Muscle of leg (tissue), 16 donors: ENCODE measurements at places on chromosomes 6 and 20. TPM values are rescaled to one million over a fixed set of nuclear protein-coding genes. Genes with fewer than 3 reads are reported as not detected.
A peak's percentile ranks its signal among the peaks of the same experiment; 100 is the strongest.

Gene DNAH8
- total RNA-seq: 2.2 TPM

Gene SRMS
- total RNA-seq: not detected

- no peak for DNase-seq
Observed at GRCh38 chr6:137487181-137487868, 6.9 kb downstream of the OLIG3 start.

DNA sequence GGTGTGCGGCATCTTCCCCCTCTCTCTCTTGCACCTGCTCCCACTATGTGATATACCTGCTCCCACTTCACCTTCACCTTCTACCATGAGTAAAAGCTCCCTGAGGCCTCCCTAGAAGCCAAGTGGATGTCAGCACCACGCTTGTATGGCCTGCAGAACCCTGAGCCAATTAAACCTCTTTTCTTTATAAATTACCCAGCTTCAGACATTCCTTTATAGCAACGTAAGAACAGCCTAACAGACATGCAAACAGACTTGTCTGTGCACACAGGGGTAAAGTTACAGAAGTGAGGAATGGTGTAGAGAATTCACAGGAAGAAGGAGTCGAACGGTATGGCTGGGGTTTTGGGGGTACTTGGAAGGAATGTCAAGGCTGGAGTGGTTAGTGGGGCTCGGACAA, 14.8 kb upstream of the TGM2 start:
- DNase-seq: no peak

DNA sequence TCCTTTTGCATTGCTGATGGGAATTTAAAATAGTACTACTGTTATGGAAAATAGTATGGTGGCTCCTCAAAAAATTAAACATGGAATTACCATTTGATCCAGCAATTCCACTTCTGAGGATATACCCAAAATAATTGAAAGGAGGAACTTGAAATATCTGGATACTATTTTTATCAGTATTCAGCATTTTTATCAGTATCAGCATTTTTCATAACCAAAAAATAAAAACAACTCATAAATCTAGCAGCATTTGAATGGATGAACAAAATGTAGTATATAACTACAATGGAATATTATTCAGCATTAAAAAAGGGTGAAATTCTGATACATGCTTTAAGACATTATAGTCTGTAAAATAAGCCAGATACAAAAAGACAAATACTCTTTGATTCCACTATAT, 763.4 kb upstream of the MAN1A1 start:
- DNase-seq: no peak

Gene PRICKLE4
- 2.6 TPM for total RNA-seq

DNA sequence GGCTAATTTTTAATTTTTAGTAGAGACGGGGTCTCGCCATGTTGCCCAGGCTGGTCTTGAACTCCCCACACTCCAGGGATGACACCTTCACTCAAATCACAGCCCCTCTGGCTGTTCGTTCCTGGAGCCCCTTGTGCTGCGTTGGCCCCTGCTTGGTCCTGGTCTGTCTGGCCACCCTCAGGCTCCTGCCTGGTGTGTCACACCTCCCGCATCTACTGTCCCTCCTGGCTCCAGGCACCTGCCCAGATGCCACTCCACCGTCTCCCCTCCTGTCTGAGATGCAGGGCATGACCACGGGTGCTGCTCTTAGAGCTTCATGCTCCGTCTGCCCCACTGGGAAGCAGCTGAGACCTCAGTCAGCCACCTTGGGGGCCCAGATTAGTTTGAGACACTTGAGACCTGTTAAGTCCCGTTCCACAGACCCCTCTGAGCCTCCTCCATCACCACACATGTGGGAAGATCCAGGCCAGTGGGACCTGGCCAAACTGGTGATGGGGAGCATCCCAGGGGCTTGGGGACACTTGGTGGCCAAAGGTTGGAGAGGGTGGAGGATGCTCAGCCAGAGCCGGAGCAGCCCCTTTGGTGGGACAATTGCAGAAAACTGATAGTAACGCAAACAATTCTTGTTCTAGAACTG, 21.9 kb upstream of the NPBWR2 start:
- no peak for DNase-seq

Gene TRIM31
- total RNA-seq: not detected

DNA sequence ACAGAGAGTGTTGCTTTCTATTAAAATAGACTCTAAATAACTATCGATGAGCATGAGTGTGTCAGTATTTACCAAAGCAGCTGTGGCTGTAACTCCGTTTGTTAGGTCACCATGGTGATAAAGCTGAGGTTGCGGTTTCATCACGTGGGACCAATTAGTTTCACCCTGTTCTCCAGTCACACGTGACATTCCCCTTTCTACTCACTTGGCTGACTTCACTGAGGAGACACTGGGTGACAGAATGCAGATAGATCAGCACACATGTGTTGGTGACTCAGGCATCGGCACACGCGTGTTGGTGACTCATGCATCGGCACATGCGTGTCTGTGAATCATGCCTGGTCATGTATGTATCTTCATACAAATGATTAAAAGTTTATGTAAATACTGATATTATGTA, 285.4 kb downstream of the THBS2 start:
- peak; percentile 97 for DNase-seq

Gene SYCP2
- 3.1 TPM for total RNA-seq

DNA sequence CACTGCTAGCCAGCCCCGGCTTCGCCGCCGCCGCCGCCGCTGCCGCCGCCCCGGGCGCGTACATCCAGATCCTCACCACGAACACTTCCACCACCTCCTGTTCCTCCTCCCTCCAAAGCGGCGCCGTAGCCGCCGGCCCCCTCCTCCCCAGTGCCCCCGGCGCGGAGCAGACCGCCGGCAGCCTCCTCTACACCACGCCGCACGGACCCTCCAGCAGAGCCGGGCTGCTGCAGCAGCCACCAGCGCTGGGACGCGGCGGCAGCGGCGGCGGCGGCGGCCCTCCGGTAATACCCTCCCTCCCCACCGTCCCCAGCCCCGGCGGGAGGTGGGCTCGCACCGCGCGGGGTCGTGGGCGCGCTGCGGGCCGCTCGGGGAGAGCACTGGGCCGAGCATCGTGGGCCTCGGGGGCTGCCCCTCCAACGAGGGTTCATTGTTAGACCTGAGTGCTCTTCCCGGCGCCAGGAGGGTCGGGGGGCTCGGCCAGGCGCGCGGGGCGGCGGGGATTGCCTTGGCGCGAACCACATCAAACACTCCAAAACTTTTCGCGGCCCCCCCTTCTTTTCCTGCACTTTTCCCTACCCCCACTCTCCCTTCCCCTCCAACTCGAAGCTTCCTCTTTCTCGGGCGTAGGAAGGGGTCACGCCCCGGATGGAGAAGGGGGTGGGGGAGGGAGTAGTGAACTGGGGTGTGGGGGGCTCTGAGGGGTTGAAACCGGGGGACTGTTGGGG, 827 bp downstream of the E2F3 start:
- peak; percentile 83 for DNase-seq

Gene RPRD1B
- 18.9 TPM for total RNA-seq

DNA sequence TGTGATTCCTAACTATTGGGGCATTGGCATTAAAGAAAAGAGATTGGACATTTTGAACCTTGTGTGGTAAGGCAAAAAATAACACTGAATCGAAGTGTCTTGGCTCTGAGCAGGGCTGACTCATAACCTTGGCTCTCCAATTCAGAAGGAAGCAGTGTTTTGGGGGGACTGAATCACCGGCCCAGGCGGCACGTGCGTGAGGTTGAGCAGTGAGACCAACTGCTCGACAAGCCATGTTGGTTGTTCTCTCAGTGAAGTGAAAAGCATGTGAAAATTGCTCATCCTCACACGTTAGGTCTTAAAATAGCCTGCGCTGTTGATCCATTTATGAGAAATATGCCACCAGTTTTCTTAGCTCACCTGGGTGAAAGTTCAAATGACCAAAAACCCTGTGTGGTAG, 137.8 kb upstream of the SPACA1 start:
- no peak for DNase-seq

GRCh38 chr6:163128324-163128723, 286.2 kb upstream of the QKI start:
- DNase-seq: no peak

DNA sequence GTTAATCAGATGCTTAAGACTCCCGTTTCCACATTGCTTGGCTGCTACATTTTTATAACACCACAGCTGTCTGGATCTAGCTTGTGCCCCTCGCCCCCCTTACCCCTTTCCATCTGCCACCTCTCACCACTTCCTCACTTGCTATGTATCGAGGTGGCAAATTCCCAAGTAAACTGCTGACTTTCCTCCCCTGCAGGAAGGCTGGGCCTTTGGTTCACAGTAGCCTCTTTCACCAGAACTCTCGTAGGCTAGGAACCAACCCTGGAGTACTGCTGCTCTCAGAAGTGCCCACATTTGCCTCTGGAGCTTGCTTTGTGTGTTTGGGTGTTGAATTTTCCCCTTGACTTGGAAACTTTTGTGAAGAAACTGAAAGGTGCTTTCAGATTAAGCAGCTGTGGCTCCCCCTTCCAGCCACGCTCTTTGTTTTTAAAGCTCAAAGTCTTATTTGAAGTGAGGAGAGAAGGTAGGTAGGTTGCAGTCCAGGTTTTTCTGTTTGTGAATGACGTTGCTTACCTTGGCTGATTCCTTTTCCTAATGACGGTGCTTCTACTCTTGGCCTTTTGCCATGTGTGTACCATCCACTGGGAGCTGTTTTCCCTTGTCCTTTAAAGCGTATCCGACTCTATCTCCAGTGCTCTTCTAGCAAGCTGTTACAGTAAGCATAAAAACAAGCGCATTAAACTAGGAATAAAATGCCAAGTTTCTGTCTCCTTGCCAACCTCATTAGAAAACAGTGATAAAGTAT, 90.4 kb downstream of the CARMIL1 start:
- DNase-seq: peak; percentile 81
